ENCODE measurements at places on chromosomes 5 and 9. TPM values are rescaled to one million over a fixed set of nuclear protein-coding genes. Genes with fewer than 3 reads are reported as not detected.

FLT4 gene
- 52.8 TPM for total RNA-seq

MEIKIN gene
- total RNA-seq = not detected

MEF2C gene
- 76.1 TPM for total RNA-seq

PCDHA3 gene
- 1.2 TPM for total RNA-seq

DNA sequence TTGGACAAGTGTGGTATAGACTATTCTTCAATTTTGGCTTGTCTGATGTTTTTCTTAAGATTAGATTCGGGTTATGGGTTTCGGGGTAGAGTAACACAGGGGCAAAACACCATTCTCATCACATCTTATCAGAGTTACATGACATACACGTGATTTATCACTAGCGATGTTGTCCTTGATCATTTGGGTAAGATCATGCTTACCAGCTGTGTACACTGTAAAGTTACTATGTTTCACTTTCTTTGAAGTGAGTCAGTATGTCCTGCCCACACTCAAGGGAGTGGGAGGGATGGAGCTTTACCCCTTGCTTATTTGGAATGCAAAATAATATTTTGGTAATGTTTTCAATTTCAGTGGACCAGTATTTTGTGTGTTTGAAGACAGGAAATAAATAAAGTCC lies 101.8 kb upstream of the TAF11L2 start:
- no peak for DNase-seq

GRCh38 chr9:93216073-93216365 lies 32.1 kb downstream of the WNK2 start:
- no peak for DNase-seq

DNA sequence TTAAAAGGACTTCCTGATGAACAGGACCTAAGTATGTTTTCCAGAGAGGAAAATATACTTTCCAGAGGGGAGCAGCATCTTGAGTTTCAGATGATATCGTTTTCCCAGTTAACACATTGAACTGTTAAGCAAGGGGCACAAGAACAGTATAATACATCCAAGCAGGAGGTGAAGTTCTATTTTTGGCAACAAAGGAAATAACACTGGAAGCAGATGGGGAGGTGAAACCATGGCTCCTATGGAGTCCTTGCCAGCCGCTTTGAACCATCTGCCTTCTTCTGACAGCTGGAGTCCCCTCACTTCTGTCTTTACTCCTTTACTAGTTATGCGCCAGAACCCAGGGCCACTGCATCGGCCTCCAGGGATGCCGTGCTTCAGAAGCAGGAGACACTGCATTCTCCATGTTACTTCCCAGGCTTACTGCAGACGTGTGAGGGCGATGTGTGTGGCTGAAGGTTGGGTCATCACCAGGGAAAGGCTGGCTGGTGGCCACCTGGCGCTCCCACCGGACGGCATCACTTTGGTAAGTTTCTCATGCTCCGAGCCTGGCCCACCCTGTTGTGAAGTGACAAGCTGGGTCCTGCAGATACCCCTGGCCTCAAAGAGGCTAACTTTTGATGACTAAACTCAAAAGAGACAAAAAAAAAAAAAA lies 77.8 kb downstream of the TTLL11 start:
- DNase-seq = no peak
